ENCODE measurements at places on chromosomes 12 and 14.

GRCh38 chr12:116916122-116916521, 5.4 kb downstream of the FBXW8 start:
- DNase-seq: no peak

DNA sequence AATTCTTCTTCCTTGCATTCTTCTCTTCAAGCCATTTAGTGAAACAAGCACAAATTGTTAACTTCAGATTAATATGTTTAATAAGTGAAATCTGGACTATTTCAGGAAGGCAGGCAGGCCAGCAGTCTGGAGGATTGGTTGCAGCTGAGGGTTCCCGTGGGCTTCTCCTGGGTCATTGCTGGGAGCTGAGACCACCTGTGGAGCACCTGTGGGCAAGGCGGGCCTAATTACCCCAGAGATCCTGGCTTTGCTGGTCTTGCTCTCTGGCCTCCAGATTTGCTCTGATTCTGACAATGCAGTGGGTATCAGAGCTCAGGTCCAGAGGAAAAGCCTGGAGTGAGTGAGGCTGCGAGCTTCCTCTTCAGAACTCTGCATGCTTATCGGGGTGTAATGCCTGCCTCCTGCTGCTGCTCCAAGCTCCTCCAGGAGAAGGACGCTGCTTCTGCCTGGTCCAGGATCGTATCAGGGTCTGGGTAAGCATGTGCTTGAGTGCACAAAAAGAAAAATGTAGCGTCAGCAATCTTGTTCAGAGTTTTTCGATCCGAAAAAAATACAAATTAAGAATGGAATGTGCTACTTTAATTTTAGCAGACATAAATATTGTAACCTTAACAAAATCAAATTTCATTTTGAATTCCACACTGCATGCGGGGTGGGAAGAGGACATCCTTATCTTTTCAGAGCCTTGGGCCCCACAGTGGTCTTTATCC, 93.8 kb downstream of the TMEM30B start:
- peak; percentile 47 for DNase-seq

GRCh38 chr12:67661311-67662021, 12.9 kb downstream of the DYRK2 start:
- no peak for DNase-seq

DNA sequence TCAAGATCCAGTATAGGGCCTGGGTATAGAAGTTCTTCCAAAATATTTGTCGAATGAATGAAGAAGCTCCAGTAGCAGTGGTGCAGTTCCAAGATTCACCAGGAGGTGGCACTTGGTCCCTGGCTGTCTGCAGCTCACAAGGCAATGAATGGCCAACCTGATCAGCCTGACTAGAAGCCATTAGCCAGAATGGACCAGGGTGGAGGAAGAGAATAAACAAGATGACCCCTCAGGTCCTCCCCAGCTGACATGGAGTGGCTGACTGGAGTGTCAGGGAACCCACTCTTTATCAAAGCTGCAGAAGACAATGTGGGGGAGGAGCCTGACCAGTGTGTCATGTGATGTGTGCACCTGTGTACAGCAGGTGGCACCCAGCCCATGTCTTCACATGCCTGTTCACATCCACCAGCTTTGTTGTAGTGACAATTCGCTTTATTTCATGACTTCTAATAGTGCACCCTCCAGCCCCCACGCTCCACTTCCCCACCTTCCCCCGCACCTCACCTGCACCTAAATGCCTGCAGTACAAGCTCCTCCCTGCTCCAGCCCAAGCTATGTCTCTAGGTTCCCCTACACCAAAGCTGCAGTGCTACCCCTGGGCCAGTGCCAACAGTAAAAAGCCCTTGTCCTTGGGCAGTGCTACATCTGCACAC, 3.0 kb downstream of the LTBP2 start:
- DNase-seq: peak; percentile 91

DNA sequence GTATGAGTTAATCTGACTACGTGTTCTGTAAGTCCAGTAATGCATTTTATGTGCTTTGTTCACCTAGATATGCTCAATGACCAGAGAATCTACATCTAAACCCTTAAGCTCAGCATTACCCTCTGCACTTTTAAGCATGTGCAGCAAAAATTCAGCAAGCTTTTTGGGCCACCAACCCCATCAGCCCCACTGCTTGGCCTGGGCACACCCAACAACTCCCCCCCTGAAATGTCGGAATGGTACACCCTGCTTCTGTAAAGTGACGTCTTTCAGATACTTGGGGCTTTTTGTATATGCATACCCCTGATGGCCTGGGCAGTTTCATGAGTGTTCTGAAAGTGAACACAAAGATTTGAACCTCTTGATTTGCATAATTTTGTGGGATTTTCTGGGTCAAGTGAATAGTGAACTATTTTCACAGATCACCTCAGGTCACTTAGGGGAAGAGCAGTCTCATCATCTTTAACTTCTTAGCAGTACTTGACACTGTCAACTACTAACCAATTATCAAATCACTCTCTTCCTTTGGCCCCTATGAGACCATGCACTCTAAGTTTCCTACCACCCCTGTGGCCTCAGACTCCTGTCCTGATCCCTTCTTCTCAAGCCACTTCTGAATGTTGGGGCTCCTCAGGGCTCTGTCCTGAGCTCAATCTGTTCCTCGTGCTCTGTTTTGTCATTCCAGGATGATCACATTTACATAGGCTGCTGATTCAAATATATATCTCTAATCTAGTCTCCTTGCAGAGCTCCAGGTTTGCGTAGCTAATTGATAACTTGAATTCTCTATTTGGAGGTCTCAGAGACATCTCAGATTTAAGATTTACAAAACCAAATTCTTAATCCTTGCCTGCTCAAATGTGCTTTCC, 36.3 kb upstream of the PPM1A start:
- no peak for DNase-seq

- DNase-seq: peak; percentile 19
Observed at GRCh38 chr12:123270214-123271000, 1.2 kb downstream of the CDK2AP1 start.

- DNase-seq: no peak
Observed at GRCh38 chr14:101113108-101113612, 209.6 kb upstream of the RTL1 start.

DNA sequence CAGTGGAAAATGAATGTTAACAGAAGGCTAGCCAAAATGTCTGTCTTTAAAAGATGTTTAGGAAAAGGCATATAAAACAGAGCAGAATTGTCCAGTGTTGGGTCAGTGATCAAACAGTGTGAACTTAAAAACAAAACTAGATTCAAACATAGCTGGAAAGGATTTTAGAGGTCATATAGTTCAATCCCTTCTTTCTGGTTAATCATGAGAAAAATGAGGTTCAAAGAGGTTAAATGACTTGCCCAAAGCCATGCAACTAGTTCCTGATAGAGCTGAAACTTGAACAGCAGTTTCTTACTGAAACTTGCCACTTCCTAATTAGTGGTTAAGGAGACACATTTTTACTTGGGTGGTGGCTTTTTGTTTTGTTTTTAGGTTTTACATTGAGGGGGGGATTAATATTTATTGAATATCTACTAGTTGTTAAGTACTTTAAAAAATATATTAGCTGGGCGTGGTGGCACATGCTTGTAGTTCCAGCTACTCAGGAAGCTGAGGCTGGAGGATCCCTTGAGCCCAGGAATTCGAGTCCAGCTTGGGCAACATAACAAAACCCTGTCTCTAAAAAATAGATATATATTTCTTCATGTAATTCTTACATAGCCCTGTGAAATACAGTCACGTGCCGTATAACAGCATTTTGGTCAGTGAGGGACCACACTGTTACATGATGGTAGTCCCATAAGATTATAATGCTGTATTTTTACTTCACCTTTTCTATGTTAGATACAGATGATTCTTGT, 20.4 kb downstream of the ACVR1B start:
- DNase-seq: no peak

- DNase-seq: no peak
Observed at GRCh38 chr14:39563361-39563760, 131.1 kb upstream of the FBXO33 start.

DNA sequence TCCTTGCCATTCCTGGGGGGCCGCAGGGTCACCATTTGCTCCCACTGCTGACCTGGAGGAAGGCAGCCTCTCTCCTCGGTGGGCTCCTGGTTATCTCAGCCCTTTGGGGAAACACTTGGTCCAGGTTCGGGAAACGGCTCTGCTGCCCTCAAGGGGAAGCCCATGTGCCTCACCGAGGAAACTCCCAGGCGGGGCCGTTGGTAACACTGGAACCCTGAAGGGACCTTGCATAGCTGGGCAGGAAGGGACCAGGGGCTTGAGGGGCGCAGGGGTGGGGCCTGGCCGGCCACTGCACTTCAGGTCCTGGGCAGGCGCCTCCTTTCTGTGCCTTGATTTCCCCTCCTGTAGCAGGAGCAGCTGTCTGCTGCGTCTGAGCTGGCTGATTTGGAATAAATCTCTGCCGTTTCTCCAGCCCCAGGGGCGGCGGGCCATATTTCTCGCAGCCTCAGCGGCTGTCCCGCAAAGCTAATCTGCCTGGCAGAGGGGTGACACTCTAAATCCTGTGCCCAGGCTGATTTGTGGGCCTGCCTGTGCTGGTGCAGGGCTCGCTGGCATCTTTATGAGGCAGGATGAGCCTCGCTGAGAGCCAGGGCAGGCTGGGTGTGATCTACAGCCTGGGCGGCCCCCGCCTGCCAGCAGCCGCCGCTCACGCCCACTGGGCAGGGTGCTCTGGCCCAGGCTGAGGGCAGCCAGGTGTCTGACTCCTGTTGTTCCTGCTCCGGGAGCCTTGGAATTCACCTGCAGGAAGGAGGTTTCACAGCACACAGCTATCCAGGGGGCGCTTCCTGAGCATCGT, 49.7 kb downstream of the KIF26A start:
- DNase-seq: no peak

DNA sequence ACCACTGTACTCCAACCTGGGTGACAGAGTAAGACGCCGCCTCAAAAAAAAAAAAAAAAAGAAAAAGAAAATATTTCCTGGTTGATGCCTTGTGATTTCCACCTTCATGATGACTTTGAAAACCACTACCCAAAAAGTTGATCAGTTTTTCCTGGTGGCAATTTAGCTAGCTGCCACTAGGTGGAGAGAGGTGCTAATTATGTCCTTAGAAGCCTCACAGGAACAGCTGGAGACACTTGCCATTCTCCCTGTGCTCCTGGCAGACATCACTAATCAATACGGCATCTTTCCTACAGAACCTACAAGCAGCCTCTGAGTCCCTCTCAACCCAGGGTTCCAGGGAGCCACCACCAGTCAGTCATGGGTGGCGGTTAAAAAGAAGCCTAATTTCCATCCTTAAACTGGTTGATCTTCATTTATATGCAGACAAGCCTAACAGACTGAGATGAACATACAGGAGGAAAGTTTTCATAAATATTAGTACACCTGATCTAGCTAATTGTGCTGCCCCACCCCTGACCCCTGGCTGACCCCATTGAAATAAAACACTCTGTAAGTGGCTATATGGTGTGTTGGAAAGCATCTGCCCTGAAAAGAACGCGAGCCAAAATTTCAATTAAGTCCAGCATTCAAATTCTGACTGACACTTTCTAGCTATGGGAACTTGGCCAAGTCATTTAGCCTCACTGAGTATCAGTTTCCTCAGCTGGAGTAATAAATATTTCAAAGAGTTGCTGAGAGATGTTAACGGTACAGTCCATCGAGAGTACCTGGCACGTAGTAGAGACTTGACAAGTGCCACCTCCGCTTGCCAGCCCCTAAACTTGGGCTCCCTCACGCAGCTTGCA, 6.2 kb upstream of the OAS1 start:
- peak; percentile 49 for DNase-seq

- DNase-seq: no peak
Observed at GRCh38 chr14:101357559-101358319, 203.6 kb upstream of the DIO3 start.

GRCh38 chr14:69720912-69721311, 46.0 kb upstream of the SRSF5 start:
- DNase-seq: no peak

DNA sequence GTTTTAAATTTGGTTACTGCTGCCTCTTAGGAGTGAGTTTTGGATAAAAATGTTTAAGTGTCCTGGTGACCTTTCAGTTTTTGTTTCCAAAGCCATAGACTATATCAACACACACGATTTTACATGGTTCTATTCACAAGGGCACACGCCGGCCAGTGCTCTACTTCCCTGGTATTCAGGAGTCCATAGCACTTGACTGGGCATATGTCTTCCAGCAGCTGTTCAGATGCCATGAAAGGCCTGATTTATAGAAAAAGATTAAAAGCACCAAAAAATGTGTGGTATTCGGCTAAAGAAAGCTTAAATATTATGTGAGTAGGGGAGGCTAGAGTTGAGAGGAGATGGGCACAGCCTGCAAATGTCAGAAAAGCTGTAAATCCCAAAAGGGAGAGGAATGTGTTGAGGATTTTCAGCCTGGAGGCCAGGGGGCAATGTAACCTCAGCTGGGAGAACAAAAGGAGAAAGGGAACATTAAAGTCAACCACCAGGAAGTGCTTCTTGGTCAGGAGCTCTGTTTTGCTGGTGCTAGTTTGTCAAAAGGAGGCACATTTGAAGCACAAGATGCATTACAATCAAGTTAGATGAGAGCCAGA, 478.4 kb downstream of the RAD51B start:
- peak; percentile 3 for DNase-seq

DNA sequence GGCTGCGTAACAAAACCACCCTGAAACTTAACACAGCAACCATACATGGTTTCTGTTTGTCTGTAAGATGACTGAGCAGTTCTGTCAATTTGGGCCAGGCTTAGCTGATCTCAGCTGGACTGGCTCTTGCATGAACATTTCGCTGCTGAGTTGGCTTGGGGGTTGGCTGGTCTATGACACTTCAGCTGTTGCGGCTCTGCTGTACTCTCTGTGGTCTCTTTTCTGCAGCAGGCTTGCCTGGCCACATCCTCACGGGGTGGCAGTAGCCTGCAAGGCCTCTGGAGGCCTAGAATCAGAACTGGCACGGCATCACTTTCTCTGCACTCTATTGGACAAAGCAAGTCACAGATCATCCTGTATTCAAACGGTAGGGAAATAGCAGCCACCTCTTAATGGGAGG, 216.2 kb downstream of the BCL11B start:
- DNase-seq: no peak

DNA sequence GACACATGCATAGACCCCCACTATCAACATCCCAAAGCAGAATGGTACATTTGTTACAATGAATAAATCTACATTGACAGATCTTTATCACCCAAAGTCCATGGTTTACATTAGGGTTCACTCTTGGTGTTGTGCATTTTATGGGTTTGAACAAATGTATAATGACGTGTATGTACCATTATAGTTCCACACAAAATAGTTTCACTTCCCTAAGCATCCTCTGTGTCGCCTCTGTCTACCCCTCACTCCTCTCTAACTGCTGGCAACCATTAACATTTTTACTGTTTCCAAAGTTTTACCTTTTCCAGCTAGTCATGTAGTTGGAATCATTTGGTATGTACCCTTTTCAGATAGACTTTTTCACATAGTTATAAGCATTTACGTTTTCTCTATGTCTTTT, 69.5 kb upstream of the LMO3 start:
- no peak for DNase-seq

DNA sequence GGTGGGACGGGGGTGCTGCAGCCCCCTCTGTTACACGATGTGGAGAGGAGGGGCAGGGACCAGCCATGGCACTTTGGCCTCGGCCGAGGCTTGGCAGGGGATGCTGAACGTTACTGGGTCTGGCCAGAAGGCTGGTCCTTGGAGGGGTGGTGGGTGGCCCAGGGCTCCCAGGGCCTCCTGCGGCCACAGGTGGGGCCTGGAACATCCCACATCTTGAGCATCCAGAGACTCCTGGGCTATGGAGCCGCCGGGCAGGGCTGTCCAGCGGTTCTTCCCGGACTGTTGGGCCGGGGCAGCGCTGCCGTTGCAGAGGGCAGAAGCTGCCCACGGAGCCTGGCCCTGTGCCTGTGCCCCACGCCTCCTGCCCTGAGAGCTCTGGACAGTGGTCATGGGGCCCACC, 15.9 kb downstream of the KIF26A start:
- no peak for DNase-seq

- peak; percentile 82 for DNase-seq
Observed at GRCh38 chr12:107759410-107759809, 1.5 kb downstream of the PRDM4 start.

Measured in brain microvascular endothelial cell (primary cell).